Stimulated activated CD4-positive, alpha-beta T cell treated with anti-CD3 and anti-CD28 coated beads, Interleukin-4, amount 100 ng/mL, for 1 hour (primary cell): ENCODE measurements at places on chromosomes 3 and 15.

DNA sequence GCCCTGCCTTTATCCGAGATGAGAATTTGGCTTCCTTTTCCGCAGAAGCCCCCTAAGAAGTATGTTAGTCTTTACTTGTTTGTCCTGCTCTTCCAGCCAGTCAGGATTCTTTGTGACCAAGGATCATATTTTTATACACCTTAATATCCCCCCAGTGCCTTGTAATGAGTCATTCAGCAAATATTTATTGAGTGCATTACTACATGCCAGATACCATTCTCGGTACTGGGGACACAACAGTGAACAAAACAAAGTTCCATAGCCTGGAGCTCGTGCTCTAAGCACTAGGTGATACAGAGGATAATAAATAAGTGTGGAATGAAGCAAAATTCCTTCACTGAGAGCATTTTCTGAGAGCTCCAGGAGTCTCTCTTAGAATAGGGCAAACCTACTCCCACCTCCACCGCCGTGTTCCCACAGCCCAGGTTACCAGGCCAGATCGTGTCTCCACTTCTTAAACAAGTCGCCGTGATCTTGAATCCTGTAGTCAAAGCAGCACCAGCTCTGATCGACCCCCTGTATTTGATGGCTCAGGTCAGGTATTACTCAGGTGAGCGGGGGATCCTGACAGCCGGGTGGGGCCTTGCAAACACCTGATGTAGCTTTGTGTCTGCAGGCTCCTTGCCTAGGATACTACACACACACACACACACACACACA, 18.5 kb downstream of the TTC21A start:
- no peak for DNase-seq

DNA sequence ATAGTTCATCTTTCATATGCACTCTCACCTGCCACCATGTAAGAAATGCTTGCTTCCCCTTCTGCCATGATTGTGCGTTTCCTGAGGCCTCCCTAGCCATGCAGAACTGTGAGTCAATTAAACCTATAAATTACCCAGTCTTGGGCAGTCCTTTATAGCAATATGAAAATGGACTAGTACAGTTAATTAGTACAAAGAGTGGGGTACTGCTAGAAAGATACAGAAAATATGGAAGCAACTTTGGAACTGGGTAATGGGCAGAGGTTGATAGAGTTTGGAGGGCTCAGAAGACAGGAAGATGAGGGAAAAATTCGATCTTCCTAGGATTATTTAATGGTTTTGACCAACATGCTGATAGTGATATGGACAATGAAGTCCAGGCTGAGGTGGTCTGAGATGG, 246.9 kb downstream of the CGGBP1 start:
- DNase-seq: no peak

- DNase-seq: no peak
Measured at GRCh38 chr3:16841904-16842271, 42.9 kb upstream of the PLCL2 start.

- no peak for DNase-seq
Measured at GRCh38 chr15:72933976-72934375, 118.3 kb upstream of the NEO1 start.

GRCh38 chr15:74773731-74774252, 8.1 kb upstream of the CSK start:
- no peak for DNase-seq

DNA sequence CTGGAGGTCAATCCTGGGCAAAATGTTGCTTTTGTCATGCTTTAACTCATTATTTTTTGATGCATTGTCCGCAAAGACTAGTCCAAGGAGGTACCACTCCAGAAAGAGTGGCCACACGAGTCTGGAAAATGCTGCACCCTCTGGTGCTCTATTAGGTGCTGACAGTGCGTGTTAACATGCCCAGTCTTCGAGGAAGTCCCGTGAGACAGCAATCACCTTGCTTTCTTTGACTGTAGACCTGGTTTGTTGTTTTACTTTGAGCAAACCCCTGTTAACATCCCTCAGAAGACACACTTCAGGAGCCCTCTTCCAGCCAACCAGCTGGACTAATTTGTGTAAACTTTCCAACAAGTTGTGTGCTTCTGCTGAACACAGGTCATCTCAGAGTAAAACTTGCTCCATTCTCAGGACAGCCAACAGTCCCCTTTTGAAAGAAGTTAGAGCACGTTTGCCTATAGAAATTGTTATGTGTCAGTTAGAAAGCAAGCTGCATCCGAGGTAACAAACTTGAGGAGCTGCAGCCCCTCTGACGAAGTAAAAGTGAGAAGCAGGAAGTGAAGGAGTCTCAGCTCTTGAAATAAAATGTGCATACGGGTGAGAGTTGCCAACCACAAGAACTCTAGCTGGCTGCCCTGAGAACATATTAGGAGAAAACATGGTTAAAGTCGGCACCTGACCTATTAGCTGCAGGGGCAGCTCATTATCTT, 205.0 kb downstream of the LPP start:
- no peak for DNase-seq

- DNase-seq: no peak
Measured at GRCh38 chr3:165617134-165617533, 220.1 kb downstream of the BCHE start.

- DNase-seq: no peak
Measured at GRCh38 chr3:104819333-104819732, 547.4 kb upstream of the ALCAM start.

DNA sequence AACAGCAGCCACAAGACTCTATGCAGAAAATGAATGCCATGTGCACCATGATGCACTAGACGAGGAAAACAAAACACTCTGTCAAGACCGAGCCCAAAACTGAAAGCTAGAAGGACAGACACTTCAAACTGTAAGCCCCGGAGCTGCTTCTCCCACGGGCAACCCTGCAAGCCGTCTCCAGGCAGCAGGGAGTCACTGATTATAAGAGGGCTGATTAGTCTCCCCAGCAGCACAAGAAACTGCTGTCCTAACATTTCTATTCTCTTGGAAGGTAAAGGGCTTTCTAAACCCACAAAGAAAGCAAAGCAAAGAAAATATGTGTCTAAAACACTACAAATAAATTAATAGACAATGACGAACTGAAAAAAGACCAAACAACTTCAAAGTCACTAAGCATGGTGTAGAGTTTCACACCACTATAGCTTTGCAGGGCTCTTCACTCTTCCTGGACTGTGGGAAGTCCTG, 15.5 kb downstream of the TBC1D2B start:
- peak; percentile 49 for DNase-seq

DNA sequence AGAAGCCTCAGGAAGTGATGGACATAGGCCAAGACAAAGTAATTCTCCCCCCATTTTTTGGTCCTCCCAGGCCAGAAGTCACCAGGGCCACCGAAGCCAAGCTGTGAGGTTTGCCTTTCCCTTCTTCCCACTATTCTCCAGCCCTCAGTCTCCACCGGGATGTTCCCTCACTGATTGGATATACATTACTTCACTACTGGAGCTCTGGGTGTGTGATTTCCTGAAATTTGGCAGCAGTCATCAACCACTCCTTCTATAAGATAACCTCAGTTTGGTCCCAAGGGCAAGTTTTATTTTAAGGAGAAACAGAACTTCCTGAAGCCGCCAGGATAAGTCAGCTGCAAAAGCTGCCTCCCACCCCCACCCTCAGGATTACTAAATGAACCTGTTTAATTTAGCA, 11.3 kb downstream of the SLCO2A1 start:
- no peak for DNase-seq

DNA sequence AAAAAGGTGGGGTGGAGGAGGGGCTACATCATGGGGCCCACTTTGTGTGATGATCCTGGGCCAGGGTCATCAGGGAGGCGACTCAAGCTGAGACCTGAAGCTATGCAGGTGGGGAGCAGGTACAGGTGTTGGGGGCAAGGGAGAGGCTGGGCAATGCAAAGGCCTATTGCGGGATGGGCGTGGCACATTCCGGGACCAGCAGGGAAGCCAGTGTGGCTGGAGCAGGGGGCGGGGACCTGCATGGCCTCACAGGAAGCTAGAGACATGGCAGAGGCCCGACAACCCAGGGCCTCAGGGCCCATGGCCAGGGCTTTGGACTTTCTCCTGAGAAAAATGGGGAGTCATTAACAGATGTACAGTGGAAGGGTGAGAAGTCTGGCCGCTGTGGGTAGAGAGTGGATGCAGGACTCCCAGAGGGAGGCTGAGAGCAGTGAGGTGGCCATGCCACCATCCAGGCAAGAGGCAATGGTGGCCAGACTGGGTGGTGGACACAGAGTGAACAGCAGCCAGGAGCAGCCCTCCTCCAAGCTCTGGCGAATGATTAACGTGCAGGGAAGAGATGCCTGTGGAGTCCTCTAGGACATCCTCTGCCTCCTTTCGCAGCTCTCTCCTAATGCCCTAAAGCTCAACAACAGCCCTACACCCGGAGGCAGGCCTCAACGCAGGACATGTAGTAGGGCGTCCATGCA, 122.6 kb upstream of the ATP2B2 start:
- DNase-seq: no peak

- no peak for DNase-seq
Measured at GRCh38 chr15:40829115-40829514, 607 bp upstream of the PPP1R14D start.

GRCh38 chr15:31040611-31041010, 49.2 kb upstream of the MTMR10 start:
- DNase-seq: no peak

GRCh38 chr3:127226946-127227842, 34.3 kb downstream of the PRR23E start:
- DNase-seq: no peak

DNA sequence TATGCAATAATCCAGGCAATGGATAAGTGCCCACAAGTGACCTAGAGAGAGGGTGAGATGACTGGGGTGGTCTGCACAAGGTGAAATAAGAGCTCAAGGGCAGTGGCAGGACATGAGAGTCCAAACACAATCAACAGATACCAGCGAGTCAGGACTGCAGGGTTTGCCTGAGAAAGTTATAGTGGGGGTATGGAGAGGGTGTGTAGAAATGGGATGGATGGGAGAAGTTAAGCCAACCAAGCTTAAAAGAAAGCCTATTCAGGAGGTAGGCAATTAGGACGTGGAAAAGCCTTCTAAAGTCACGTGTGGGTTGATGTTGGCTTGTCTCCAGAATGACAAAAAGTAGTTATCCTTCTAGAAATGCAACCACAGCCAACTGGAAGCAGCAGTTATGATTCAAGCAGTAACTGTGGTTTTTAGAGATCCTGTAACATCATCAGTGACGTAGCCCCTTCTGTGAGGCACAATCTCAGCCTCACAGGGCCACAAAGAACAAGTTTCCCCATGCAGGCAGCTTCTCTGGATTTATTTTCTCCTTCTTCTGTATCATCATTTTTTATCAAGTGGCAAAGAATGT, 56.1 kb downstream of the FAM174B start:
- no peak for DNase-seq

GRCh38 chr3:176579711-176580185, 617.5 kb downstream of the TBL1XR1 start:
- DNase-seq: no peak

- DNase-seq: no peak
Measured at GRCh38 chr15:40838756-40839155, 5.1 kb upstream of the SPINT1 start.

DNA sequence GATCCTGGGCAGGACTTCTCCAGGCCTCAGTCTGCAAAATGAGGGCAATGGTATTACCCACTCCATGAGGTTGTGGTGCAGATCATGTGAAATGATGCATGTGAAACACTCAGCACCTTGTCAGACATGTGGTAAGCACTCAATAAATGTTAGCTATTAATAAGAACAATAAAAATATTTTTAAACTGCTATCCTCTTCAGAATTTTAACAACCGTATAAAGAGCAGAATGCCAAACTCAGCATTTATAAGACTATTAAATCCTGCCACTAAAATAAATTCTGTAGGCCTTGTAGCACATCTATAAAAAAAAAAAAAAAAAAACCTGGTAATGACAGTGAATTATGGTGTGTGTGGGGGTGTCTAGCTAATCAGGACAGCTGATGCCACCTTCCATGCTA, 213.9 kb upstream of the UMPS start:
- DNase-seq: no peak

DNA sequence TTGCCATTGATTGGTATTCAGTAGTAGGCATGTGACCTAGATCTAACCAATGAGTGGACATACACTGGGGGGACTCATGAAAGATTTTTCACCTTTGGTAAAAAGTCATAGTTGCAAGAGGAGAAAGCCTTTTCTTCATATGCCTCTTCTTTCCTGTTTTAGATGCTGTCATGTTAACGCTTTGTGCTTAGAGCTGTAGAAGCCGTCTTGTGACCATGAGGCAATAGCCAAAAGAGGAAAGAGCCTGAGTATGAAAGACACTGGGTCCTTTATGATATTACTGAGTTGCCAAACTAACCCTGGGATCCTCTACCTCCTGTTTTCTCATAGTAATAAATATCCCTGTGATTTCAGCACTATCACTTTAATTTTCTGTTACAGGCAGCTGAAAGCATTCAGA, 396.0 kb downstream of the FHIT start:
- DNase-seq: no peak

DNA sequence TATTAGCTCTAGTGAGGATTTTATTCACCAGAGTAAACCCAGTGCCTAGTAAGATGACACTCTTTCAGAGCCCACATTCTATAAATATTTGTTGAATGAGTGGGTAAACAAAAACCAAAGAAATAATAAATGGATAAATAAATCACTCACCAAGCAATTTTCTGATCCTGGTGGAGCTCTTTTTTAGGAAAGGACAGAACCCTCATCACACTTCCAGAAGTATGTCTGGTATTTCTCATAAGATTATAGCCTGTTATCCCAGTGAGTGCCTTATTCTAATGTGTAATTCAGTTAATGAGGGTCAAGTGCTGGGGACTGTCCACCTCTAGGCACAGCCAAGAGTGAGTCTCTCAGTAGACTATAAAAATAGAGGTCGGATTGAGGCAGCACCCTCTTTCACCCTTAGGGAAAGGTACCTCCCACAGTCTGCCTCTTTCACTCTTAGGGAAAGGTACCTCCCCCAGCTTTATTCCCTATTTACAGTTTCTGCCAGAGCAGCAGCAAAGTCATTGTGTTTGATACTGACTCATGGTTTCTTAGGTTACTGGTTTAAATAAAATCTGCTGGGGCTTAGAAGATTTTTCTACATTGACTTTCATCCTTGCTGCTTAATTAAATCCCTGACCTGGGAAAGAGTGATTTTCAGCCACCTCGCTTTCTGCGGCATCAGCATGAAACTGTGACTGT, 145.0 kb downstream of the STAC start:
- DNase-seq: no peak

DNA sequence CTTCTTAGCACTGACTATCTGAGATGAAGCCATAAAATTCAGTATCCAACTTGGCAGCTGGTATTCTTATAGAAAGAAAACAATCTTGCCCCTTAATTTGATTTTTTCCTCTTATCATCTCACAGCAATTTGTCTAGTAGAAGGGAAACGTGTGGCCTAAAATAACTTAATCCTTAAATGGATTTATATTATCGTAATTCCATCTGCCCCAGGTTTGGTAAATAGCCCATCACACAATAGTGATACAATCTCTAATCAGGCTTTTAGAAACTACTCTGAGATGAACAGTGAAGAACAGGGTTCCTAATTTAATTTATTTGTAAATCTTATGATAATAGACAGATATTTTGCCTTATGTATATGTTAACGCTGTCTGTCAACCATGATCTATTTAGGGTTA, 24.8 kb downstream of the PEX5L start:
- DNase-seq: no peak

- DNase-seq: no peak
Measured at GRCh38 chr3:45008117-45008516, 18.0 kb upstream of the CLEC3B start.

- DNase-seq: no peak
Measured at GRCh38 chr3:14166877-14167603, 11.4 kb downstream of the XPC start.

GRCh38 chr15:96183514-96183850, 147.0 kb upstream of the NR2F2 start:
- DNase-seq: no peak
